ENCODE measurements at places on chromosomes 6 and 20.

GRCh38 chr20:62202676-62203377 lies 17.3 kb downstream of the HRH3 start:
- DNase-seq, result peak; percentile 37

- DNase-seq, result no peak
Observed at GRCh38 chr6:138159246-138159645, 2.5 kb upstream of the ARFGEF3 start.

DNA sequence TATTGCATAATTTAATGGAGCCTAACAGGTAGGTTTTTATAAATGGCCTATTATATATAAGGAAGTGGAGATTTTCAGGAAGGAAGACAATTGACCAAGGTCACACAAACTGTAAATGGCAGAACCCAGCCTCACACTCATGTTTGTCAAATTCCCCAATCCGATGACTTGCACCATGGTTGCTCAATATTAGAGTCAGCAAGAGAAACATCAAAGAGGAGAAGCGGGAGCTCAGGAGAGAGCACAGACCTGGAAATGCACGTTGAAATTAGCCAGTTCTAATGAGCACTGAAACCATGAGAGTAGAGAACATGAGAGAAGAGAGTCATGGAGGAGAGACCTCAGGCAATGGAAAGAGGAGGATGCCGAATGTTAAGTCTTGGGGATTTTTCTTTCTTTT lies 13.5 kb upstream of the MLIP start:
- no peak for DNase-seq

- DNase-seq, result peak; percentile 72
Observed at GRCh38 chr6:124962639-124963415, 590 bp downstream of the RNF217 start.

DNA sequence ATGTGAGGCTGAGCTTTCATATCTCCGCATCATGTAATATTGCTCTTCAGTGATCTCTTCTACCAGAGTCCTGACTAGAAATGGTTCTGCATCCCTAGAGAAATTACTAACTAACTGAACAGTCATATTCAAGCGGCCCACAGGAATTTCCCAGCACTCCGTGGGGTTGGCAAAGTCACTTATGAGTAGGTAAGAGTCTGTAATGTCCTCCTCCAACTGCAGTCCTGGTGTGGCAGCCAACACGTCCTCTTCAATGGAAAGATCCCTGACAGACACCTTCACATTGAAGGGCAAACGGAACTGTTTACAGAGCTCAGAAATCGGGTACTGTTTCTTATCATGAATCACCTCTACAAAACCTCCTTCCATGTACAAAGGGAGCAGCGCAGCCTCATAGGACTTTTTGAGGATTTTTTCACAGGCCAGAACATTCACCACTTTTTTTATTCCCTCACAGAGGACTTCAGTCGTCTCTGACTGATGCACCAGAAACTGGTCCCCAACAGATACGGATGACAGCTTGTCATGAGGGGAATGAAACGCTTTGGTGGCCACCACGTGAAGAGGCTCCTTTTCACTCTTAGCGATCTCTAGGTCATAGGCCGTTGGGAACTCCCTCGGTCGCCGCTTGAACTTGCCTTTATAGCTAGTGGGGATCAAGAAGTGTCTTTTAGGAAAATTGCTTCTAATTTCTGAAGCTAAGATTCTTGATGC lies 87.7 kb downstream of the THEMIS start:
- no peak for DNase-seq

- no peak for DNase-seq
Observed at GRCh38 chr6:4543596-4543995, 232.6 kb upstream of the CDYL start.

DNA sequence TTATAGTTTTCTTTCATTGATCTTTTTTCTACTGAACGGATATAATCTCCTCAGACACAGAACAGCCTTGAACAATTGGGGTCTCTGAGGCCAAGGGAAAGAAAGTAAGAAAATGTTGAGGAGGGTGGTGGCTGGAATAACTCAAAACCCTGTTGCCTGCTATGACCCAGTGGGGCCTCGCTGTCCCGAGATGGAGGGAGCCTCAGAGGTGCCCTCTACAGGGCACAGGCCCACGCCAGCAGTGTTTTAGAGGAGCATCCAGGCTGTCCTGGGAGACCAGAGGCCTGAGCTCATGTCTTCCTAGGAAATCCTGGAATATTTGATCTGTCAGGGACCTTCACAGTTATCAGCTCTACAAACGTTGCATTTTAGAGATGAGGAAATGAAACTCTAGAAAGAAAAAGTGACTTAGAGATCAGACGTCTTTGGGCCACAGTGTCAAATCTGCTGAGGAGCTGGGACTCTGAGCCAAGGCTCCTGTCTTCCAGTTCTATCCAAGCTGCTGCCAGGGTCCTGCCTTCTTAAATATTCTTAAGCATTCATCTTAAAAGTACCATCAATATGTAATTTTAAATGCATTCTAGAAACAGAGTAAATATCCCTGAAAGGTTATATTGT lies 26.3 kb downstream of the ALDH5A1 start:
- DNase-seq, result no peak

- no peak for DNase-seq
Observed at GRCh38 chr20:5535125-5535756, 215.0 kb upstream of the SHLD1 start.

DNA sequence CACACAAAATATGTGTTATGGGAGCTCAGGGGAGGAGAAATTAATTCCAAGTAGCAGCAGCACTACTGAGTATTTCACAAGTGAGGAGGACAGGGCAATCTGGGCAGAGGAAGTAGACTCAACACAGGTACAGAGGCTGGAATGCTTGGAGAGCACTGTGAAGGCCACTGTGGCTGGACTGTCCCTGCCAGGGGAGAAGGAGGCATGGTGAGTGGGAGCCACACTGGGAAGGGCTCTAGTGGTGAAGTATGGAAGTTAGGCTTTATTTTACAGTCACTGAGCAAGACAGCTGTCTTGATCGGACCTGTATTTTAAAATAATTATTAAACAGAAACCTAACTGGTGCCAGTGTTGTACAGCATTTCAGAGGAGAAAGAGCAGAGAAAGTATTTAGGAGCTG lies 28.8 kb downstream of the FAM229B start:
- DNase-seq, result no peak

DNA sequence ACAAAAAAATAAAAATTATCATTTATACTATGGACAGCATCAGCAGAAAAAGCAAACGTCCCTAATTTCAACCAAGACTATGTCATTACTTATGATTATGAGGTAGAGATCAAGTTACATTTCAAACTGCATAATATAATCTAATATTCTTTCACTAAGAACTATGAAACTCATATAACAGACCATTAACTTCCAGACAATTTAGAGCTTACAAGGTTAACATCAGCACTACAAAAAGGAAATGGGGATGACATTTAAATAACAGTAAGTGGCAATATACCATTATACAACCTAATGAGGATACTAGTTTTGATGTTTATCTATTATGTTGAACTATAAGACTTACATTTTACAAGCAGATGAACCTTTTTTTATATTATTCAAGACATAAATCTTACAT lies 261.0 kb upstream of the THEMIS start:
- DNase-seq, result no peak

All from Right ventricle myocardium inferior (tissue), 1 donor.